ENCODE measurements at places on chromosomes 4 and X.

DNA sequence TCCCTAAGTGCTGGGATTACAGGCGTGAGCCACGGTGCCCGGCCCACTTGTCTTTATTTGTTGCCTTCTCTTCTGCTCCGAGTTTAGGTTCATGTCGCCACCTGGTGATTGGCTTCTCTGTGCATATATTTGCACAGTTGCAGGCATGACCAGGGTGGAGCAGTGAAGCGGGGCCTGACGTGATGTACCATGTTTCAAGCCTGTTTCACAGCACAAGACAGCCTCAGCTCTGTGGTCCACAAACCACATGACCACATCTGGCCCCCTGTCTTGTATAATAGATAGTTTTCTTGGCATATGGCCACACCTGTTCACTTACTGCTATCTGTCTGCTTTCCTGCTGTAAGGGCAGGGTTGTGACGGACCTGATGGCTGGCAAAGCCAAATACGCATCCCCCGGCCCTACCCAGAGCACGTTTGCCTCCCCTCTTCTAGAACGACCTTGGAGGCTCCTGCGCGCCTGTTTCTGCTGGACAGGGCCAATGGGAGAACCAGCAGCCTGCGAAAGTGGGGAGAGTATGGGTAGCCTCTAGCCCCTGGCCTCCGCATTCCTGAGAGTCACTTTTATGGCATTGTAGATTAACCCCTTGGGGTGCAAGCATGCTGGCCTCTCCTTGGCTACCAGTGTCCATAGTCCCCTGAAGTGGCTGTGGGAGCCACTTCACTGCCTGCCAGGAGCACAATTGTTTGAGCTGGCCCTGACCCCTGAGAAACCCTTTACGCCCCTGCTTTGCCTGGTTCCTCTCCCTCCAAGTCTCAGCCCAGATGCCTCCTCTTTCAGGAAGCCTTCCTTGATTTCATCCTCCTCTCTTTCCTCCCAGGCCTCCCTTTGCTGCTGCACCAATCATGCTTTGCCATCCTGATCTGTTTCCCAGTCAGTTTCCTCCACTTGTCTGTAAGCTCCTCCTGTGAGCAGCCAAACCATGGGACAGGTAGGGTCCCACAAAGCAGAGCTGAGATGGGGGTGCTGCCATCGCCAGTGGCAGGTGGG is 6.0 kb upstream of the SH3TC1 start:
- no peak for DNase-seq

DNA sequence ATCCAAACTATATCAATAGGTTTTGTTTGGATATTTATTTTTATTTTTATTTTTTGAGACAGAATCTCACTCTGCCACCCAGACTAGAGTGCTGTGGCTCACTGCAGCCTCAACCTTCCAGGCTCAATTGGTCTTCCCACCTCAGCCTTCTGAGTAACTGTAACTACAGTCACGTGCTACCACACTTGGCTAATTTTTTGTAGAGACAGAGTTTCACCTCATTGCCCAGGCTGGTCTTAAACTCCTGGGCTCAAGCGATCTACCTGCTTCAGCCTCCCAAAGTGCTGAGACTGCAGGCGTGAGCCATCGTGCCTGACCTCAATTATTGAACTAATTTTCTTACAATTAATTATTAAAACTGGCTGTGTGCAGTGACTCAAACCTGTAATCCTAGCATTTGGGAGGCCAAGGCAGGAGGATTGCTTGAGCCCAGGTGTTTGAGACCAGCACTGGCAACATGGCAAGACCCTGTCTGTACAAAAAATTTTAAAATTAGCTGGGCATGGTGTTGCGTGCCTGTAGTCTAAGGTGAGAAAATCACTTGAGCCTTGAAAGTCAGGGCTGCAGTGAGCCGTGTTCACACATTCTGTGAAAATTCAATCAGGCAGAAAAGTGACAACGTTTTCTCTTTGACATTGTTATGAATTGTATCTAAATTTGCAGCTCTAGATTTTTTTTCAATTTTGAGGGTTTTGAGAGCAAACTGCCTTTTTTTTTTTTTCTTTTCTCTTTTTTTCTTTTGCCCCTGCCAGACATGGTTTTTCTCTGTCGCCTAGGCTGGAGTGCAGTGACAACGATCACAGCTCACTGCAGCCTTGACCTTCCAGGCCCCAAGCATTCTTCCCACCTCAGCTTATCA is 66.0 kb downstream of the UBE2K start:
- DNase-seq = no peak

- DNase-seq = no peak
Measured at GRCh38 chrX:73799888-73800287, 236.9 kb downstream of the CHIC1 start.

DNA sequence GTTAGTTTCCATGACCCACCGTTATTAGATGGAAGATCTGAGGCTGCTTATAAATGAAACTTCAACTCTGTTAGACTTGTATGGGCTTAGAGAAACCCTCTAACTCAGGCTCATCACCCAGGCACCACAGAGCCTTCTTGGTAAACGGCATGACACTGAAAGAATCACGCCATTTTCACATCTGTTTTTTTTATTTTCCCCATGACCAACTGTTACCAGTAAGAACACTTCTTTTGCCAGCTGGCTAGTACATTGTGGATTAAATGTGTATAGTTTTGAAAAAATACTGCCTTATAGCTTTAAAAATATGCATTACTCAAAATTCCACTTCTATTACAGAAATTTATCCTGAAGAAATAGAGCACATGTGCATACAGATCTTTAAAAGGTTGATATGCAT is 48.0 kb upstream of the APELA start:
- DNase-seq = no peak

- no peak for DNase-seq
Measured at GRCh38 chr4:80840396-80840795, 190.1 kb upstream of the BMP3 start.

- no peak for DNase-seq
Measured at GRCh38 chr4:101157415-101158133, 189.8 kb downstream of the PPP3CA start.

DNA sequence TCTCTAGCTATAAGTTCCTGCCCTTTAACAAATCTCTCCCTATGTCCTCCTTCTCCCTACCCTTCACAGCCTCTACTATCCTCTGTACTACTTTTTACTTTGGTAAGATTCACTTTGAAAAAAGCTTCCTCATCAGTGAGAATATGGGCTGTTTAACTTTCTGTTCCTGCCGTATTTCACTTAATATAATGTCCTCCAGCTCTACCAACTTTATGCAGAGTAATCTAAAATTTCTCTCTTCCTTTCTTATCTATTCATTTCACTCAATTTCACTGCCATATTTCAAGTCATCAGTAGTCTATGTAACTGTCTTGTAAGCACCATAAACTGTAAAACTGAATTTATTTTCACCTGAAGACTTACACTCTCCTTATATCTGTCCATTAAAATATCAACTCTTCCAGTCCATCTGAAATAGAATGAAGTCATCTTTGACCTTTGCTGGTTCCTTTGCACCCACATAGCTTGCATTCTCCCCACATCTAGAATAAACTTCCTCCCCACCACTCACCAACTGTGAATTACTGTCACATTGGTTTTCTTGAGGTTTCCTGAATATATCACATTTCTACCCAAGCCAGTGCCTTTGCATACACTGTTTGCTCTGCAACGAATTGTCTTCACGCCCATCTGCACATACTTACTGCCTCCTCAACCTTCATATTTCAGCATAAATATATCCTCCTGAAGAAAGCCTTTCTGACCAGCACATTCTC is 54.6 kb downstream of the ARAP2 start:
- no peak for DNase-seq

DNA sequence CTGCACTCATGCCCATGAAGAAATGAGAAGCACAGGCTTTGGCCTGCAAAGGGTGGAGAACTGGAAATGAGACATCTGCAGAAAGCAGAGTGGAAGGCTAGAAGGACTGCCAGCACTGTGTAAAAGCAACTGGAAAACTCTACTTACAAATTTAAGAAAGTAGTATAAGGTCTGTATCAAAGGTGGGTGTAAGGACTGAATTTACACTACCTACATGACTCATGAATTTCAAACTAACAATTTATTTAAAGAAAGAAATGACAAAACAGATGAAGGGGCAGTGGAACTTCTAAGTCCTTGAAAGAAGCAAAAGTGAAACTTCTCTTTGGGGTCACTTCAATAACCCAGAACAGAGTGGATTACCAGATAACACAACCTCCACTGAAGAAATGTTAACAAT is 71.2 kb downstream of the SLC10A7 start:
- DNase-seq = no peak

DNA sequence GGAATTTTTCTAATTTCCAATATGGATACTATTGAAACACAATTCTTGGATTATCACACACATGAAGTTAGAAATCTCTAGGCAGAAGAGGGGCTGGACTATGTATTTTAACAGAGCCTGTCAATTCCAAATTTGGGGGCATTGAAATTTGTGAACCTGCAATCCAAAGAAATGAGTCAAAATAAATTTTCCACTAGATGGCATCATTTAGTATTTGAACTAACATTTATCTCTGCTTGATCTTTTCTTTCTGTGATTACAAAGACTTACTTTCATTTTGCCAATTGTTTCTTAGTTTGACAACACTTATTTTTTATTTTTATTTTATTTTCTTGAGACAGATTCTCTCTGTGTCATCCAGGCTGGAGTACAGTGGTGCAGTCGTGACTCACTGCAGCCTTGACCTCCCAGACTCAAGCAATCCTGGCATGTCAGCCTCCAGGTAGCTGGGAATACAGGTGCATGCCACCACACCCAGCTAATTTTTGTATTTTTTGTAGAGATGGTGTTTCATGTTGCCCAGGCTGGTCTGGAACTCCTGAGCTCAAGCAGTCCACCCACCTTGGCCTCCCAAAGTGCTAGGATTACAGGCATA is 2.7 kb upstream of the PYURF start:
- no peak for DNase-seq

DNA sequence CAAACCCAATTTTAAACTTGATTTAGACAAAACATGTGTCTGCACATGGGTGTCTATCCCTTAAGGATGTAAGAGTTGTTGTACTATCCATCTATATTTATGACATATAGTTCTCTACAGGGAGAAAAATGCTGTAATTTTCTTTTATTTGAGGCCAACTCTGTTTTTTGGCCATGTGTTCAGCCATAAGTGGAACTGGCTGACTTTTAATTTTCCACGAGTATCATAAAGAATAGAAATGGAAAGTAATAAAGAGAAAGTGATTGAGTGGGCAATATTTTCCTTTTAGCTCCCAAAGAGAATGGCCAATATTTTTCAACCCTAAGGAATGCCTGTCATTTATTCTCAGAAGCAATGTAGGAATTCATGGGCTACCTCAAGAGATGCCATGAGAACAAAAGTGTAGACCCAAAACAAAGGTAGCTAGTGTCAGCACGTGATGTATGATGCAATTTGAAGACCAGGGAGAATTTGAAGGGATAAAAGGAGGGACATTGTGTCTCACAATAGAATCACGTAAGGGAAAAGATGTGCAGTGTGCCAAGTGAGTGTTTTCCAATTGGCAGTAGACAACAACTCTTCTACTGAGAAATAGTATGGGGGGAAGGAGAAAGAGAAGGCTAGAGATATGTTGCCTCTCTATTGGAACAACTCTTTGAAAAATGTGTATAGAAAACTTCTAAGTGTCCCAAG is 27.8 kb upstream of the MXRA5 start:
- DNase-seq = no peak
